IMR-90 (cell line): ENCODE measurements at places on chromosomes 2 and 18. TPM values are rescaled to one million over a fixed set of nuclear protein-coding genes. Genes with fewer than 3 reads are reported as not detected.

DNA sequence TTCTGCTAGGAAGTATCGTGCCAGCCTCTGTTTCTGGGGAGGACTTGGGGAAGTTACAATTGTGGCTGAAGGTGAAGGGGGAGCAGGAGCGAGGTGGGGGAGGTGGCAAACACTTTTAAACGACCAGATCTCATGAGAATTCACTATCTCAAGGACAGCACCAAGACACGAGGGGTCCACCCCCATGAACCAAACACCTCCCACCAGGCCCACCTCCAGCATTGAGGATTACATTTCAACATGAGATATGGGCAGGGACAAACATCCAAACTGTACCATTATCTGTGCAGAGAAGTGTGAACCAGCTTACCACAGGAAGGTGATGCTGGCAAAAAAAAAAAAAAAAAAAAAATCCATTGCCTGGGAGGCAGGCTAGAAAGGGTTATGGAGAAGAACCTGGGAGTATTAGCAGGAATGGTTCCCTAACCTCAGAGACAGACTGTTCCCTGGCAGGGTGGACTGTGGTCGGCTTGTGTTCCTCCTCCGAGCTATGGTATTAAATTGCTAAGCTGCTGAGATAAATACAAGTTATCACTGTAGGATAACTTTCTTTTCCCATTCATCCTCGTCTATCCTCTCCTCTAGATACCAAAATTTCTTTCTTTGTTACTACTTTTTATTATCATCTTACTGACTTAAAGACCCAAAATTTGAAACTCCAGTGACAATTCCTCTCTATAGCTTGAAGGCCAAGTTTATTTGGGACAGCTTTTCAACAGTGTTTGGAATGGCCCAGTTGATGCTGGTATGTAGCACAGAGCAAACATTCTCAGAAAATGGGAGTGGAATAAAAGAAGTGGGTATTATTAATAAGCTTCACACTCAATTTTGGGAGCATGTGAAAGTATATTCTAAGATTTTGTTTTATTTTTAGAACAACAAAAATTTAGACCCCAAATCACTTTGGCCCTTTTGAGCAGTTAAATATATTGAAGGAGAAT, 73.7 kb upstream of the MAP3K20 start:
- H3K4me1 ChIP-seq: peaks cover 10% of the 10 kb centered on the region
- no peaks in the 10 kb centered on the region for H3K27me3 ChIP-seq
- DNase-seq: no peak
- no peak overlapping the region for H3K4me3 ChIP-seq

DNA sequence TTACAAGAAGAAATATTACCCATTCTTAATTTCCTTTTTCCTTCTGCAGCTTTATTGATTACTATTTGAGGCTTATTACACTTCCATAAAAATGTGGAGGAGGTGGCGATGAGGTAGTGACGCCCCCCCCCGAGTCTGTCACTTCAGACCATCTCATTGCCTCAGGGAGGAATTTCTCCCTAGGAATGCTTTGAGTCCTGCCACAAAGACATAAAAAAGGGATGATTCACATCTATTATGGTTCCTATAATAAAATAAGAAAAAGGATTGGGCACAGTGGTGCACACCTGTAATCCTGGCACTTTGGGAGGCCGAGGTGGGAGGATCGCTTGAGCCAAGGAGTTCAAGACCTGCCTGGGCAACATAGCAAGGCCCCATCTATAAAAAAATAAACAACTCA, 93.7 kb downstream of the AOX1 start:
- no peaks in the 10 kb centered on the region for H3K36me3 ChIP-seq
- H3K27ac ChIP-seq: no peak overlapping the region
- no peak overlapping the region for H3K4me3 ChIP-seq
- H3K27me3 ChIP-seq: no peaks in the 10 kb centered on the region
- no peak for DNase-seq

DNA sequence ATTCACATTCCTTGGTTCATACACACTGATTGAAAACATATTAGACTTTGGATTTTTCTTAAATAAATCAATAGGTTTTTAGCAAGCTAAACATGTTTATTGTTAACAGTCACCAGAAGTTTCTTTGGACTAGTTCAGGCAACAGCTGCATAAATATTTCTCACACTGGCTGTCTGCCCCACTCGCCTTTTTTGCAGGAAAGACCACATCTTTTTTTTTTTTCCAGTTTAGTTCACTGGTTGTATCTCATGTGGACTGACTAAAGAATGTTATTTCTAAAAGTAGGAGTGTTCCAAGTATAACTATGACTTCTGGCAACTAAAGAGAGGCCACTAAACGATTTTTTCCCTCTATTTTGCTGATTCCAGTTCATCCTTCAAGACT, 31.1 kb downstream of the SLC40A1 start:
- H3K4me1 ChIP-seq: peaks cover 3% of the 10 kb centered on the region
- peak overlapping the region; percentile 16; the same call in 1 of the 2 replicates for H3K27ac ChIP-seq
- no peak overlapping the region for H3K4me3 ChIP-seq
- H3K27me3 ChIP-seq: no peaks in the 10 kb centered on the region
- H3K36me3 ChIP-seq: no peaks in the 10 kb centered on the region
- DNase-seq: peak; percentile 68

- DNase-seq: no peak
- no peaks in the 10 kb centered on the region; the same call in 1 of the 2 replicates for H3K27me3 ChIP-seq
- no peak overlapping the region for H3K27ac ChIP-seq
- no peaks in the 10 kb centered on the region for H3K36me3 ChIP-seq
Observed at GRCh38 chr18:79583984-79584401, 95.6 kb upstream of the CTDP1 start.

DNA sequence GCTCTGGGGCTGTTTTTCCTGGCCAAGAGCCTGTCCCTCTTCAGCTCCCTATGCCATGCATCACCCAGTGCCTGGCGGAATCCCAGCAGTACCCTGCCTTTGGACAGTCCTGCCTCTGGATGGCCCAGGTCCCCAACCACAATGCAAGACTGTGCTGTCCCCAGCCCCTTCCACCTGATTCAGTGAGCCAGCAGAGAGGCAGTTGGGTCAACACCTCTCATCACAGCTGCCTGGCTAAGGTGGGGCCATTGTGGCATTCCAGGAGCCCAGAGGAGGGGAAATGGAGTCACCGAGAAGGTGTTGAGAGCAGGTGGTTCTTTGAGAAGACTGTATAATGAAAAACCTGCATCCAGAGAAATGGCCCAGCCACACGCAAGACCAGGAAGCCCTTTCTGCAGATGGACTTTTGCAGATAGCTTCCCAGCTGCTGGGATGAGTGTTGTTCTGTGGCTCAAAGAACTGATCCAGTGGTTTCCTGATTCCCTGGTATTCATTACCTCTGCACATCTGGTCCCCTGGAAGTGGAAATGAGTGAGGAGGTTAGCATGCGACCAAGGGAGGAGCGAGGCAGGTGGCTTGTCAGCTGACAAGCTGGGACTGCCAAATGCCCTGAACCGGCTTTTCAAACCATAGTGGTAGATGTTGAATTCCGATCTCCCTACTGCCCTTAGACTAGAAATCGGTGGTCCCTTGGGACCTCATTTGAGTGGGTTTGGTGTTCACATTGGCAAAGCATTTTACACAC, 1.7 kb upstream of the ASPRV1 start:
- H3K27ac ChIP-seq: no peak overlapping the region
- H3K36me3 ChIP-seq: no peaks in the 10 kb centered on the region
- no peak for DNase-seq
- peaks cover 18% of the 10 kb centered on the region for H3K27me3 ChIP-seq
- no peak overlapping the region for H3K4me3 ChIP-seq
- H3K4me1 ChIP-seq: no peaks in the 10 kb centered on the region

- H3K36me3 ChIP-seq: no peaks in the 10 kb centered on the region
- H3K4me3 ChIP-seq: no peak overlapping the region
- H3K27me3 ChIP-seq: no peaks in the 10 kb centered on the region
- H3K27ac ChIP-seq: peak overlapping the region; percentile 56; the same call in 1 of the 2 replicates
Observed at GRCh38 chr2:32832821-32833220, 113.9 kb upstream of the LTBP1 start.

DNA sequence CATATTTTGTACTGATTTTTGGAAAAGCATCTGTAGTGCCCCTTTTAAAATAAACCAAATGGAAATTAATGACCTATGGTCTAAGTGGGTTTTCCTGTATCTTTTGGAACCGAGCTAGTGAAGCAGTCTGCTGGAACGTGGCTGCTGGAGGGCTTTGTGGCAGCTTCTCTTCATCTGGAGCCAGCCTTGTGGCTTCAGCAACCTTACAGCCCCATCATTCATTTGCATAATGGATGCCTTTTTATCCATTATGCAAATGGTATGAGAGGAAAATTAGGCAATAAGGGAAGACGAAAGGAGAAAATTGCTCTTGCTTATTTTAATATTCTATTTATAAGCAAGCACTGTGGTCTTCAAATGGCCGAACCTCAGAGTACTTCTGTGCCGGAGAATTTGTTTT, 421.0 kb downstream of the PARD3B start:
- H3K36me3 ChIP-seq: peaks cover 2% of the 10 kb centered on the region; the same call in 1 of the 2 replicates
- DNase-seq: no peak
- H3K27me3 ChIP-seq: no peaks in the 10 kb centered on the region
- H3K4me1 ChIP-seq: peaks cover 2% of the 10 kb centered on the region; the same call in 1 of the 2 replicates
- no peak overlapping the region for H3K27ac ChIP-seq

GRCh38 chr2:153641046-153641445, 162.5 kb upstream of the RPRM start:
- H3K4me1 ChIP-seq: no peaks in the 10 kb centered on the region
- H3K4me3 ChIP-seq: no peak overlapping the region
- no peaks in the 10 kb centered on the region for H3K36me3 ChIP-seq
- DNase-seq: no peak
- no peaks in the 10 kb centered on the region for H3K27me3 ChIP-seq

DNA sequence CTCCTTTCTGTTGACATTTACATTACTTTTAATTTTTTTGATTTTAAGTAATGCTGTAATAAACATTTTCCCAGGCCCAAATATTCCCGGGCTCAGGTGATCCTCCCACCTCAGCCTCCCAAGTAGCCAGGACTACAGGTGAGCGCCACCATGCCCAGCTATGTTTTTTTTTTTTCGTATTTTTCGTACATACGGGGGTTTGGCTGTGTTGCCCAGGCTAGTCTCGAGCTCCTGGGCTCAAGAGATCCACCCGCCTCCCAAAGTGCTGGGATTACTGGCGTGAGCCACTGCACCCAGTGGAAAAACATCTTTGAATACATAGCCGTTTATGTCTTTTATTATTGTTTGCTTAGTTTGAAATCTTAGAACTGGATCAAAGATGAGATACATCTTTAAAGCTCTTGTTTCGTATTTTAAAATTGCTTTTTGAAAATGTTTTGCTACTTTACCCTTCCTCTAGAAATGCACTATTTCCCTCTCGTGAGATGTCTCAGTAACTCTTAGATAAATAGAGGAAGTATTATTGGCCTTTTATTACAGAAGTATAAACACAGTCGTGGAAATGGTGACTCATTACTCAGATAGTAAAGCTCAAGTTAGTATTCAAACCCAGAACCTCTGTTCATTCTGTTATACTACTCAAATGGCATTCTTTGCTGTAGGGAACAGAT, 2.4 kb downstream of the SMCHD1 start:
- peaks cover 6% of the 10 kb centered on the region for H3K4me1 ChIP-seq
- no peaks in the 10 kb centered on the region for H3K27me3 ChIP-seq
- peak; percentile 94 for DNase-seq

DNA sequence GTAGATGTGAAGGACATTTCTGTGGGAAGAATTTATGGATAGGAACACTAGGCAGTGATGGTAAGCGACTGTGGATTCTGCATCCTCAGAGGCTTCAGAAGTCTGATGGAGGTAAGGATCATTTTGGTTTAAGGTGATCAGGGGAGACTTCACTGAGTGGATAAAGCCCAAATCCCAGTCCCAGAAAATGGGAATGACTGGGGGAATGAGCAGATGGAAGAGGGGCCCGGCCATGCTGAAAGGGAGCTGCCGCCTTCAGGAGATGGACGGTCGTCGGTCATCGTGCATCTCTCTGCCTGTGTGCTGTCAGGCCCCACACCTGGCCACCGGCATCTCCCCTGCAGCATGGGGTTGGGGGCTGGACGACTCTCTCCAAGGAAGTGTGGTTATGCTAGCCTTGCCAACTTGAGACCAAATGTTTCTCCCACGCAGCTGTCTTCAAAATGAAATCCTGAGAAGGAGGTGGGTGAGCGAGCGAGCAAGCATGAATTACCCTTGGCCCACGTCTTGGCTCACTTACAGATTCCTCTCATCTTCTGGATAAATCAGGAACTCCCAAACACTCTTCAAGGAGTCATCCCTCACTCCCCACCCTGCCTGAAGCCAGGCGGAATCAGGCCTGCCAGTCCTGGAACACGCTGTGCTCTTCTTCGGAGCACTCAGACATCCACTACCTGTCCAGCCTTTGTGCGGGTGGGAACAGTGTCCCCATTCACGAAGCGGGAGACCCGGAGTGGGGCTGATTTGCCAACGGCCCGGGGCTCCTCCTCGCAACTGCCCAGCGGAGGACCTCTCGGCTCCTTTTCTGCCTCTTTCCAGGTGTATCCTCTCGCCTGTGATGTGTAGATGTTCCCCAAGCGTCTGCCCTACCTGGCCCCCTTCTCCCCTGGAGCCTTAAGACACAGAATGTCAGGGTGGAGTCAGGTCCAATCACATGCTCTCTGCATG, 85.6 kb downstream of the PRKCE start:
- no peak overlapping the region for H3K27ac ChIP-seq
- no peaks in the 10 kb centered on the region for H3K27me3 ChIP-seq
- no peaks in the 10 kb centered on the region for H3K4me1 ChIP-seq
- peak; percentile 61 for DNase-seq
- no peak overlapping the region for H3K4me3 ChIP-seq

GRCh38 chr18:75624869-75625268, 197.4 kb upstream of the SMIM21 start:
- no peak for DNase-seq
- H3K4me3 ChIP-seq: no peak overlapping the region
- H3K36me3 ChIP-seq: no peaks in the 10 kb centered on the region
- H3K27me3 ChIP-seq: no peaks in the 10 kb centered on the region

DNA sequence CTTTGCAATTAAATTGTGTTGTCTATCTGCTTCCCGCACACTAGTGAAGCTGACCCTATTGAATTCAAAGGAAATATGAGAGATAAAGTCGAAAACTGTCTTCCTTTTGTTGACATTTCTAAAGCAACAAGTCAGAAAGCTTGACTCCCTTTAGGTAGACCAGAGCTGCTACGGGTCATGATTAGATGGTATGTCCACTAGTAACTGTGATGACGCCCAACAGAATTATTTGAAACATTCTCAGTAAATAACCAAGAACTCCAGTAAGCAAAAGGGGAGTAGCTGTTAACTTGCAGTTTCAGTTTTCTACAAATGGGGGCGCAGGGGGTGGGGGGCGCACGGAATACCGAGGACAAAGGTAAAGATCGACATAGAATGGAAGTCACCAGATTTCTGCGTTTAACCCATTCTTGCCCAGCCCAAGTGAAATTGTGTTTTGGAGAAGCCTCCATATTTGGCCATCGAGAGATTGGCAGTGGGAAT, 56.4 kb downstream of the CRIM1 start:
- H3K27ac ChIP-seq: no peak overlapping the region
- no peak overlapping the region for H3K4me3 ChIP-seq
- H3K27me3 ChIP-seq: no peaks in the 10 kb centered on the region
- H3K36me3 ChIP-seq: peaks cover 4% of the 10 kb centered on the region

Gene PCARE
- polyA plus RNA-seq: not detected in 2 replicates

Gene DOK6
- 1.6 and 1.9 TPM in 2 replicates for polyA plus RNA-seq

Gene SCN7A
- 0.24 and 0.39 TPM in 2 replicates for polyA plus RNA-seq

Gene COLEC11
- polyA plus RNA-seq: 0.24 and 0.55 TPM in 2 replicates

Gene COL4A4
- polyA plus RNA-seq: 0.02 TPM in 1 of 2 replicates, not detected in the other

Gene C1QL2
- not detected in 2 replicates for polyA plus RNA-seq

Gene SPATA3
- not detected in 2 replicates for polyA plus RNA-seq

Gene CRYBA2
- polyA plus RNA-seq: not detected in 2 replicates
